CD4-positive, alpha-beta T cell (primary cell): ENCODE measurements at places on chromosomes 5 and 9.

- no peak for DNase-seq
Observed at GRCh38 chr9:127233550-127233949, 31.0 kb upstream of the GARNL3 start.

DNA sequence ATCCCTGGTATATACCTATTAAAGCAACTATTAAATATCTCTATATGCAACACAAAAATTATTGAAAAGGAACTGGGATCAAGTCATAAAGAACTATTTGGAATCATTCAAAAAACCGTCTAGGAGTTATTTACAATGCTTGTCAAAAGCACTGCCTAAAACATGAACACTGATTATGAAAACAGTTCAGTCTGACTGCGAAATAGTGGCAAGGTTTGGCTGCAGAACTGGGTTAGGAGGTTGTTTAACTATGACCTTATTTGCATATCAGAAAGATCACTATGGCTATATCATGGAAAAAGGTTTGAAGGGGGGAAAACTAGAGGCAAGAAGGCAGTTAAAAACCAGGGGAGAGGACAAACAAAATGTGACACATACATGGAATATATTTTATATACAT is 12.0 kb downstream of the FBXW2 start:
- DNase-seq = no peak

- DNase-seq = no peak
Observed at GRCh38 chr5:43078956-43079355, 38.8 kb upstream of the ANXA2R start.

- no peak for DNase-seq
Observed at GRCh38 chr9:129121483-129121882, 10.3 kb downstream of the PTPA start.

- DNase-seq = no peak
Observed at GRCh38 chr5:10528056-10528816, 35.6 kb upstream of the ANKRD33B start.

GRCh38 chr5:180093651-180094382 is 22.3 kb upstream of the RNF130 start:
- DNase-seq = no peak

DNA sequence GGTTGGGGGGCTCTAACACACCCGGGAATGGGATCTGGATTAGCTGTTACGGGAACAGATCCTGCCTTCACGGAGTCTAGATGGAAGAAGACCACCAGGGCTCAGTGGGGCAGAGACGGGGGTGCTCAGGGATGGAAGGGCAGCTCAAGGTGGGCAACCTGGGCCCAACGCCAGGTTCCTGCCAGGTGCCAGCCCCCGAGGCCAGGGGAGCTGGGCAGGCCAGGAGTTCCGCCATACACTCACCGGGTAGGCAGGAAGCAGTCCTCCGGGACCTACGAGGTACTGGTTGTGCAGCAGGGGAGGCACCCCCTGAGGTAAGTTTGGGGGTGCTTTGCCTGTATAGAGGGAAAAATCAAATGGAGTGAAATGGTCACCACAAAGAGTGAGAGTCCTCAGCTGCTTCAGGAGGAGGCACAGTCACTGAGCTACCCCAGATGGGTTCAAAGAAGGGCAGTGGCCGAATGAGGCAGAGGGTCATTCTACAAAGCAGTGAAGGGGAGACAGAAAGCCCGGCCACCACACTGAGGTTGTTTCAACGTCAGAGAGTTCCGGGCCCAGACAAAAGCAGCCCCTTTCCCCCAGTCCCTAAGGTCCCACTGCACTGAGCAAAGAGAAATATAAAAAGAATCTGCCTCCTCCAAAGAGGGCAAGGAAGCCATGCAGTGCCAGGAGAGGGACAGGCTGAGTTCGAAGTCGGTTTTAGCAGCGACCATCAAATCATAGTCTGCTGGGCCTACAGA is 110.0 kb downstream of the UBE2R2 start:
- DNase-seq = no peak

GRCh38 chr9:121105531-121105930 is 30.8 kb downstream of the CNTRL start:
- no peak for DNase-seq

GRCh38 chr5:55936100-55936693 is 58.6 kb downstream of the IL6ST start:
- peak; percentile 65 for DNase-seq

- no peak for DNase-seq
Observed at GRCh38 chr5:43152946-43153345, 32.2 kb downstream of the ZNF131 start.

GRCh38 chr5:134006115-134006514 is 1.3 kb upstream of the VDAC1 start:
- no peak for DNase-seq

GRCh38 chr5:111384220-111384619 is 128.1 kb downstream of the STARD4 start:
- no peak for DNase-seq

DNA sequence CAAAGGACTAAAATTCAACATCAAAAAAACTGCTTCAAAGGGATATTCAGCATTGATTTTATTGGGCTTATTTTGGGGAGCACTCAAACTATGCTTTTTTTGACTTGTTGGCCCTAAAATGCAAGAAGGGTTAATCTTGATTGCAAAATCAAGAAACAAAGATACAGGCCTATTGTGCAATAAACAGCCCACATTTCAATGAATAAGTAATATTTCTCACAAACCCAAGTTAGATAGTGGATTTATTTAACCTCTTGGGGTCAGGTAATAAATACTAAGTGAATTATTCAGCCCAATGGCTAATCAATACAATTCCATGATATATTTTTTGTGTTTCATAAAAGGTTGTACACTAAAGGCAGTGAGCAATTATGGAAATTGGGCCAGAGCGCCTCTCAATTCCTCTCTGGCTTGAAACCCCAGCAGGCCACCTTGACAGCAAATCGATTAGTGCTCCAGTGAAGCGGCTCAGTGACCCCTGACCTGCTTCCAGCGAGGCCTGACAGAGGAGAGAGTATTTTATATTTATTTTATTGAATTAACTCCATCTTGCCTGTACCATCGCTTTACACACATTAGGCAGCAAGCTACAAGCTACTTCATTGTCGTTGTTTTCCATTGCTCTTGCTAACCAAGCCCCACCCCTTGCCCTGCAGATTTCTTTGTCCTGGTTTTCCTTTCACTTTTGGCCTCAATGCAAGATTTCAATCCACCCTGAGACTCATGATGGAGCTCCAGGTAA is 65.5 kb downstream of the EBF1 start:
- DNase-seq = no peak

DNA sequence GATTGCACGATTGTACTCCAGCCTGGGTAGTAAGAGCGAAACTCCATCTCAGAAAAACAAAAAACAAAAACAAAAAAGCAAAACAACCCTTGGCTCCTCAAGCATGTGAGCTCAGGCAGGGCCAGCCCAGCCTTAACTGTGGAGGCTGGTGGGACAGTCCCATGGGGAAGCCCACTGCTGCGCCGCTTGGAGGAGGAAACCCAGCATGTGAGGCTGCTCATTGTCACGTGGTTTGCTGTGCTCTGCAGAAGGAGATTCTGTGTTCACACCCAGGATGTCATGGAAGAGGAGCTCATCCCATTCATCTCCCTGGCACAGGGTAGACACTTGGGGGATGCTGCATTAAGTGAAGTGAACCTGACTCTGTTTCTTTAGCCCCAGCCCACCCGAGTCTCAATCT is 4.0 kb downstream of the ZBED3 start:
- no peak for DNase-seq

DNA sequence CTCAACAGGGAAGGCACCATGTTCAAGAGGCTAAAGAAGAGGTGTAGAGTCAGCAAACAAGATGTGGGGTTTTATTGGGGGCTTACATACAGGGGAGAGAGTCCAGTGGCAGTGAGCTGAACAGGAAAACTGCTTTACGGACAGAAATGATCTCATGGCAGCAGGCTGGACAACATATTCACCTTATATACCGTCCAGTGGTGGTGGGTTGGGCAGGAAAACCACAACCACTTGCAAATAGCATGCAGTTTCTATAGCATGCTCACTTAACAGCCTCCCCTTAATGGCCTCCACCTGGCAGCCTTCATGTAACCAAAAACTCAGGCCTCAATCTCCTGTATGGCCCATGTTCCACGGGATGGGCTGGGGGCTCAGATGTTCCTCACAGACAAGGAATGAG is 5.4 kb downstream of the TNFSF8 start:
- no peak for DNase-seq

- DNase-seq = no peak
Observed at GRCh38 chr5:59799668-59800346, 93.7 kb downstream of the PDE4D start.

DNA sequence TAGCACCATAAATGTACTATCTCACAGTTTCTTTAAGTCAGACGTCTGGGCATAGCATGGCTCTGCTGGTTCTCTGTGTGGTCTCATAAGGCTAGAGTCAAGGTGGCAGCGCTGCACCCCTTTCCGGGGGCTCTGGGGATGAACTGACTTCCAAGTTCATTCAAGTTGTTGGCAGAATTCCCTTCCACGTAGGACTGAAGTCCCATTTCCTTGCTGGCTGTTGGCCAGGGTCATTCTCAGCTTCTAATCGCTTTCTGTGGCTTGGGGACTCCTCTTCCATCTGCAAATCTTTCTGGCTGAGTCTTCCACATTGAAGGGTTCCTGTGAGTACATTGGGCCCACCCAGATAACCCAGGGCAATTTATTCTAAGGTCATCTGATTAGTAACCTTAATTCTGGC is 211.0 kb downstream of the AGTPBP1 start:
- no peak for DNase-seq

DNA sequence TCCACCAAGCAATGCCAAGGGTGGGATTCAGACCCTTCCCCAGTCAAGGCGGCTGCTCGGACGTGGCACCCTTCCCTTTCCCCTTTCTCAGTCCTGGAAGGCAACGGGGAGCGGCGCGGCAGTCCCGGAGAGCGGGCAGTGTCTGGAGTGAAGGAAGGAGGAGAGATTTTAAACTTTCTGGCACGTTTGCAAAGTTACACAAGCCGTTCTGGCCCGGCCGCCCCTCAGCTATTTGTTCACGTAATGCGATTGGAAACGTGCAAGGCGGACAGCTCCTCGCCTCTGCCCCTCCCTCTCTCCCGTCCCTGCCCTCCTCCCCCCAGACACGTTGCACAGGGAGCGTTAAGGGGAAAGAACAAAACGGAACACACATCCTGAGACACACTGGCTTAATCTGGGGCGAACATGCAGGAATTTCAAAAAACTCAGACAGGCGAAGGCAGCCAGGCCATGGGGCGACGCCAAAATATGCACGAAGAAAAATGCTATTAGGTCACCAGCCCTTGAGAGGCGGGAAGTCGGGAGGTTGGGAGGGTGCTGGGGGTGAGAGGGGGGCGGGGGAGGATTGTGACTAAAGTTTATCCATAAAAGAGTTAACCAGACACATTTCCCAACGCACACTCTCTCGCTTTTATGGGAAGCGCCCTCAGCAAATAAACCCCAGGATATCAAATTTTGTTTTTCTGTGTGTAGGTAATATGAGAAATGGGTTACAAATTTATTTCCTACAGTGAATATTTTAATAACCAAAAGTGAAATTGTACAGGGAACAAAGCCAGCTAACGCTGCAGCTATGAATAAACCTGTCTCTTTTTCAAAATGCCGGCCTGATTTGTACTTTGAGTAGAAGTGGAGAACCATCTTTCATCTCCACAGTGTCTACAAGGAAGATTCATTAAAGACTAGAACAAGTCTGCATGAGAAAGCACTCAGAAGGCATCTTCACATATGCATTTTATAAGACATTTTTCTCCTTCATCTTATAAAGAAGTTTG is at the start of gene LOX:
LOX (minus strand) TSS at position 144 of the 995 bp plus-strand sequence. CDS start 274 bp downstream, outside the sequence.
- DNase-seq = no peak
